WERI-Rb-1 (cell line): ENCODE measurements at places on chromosomes 3 and 15.
A peak's percentile ranks its signal among the peaks of the same experiment; 100 is the strongest.

DNA sequence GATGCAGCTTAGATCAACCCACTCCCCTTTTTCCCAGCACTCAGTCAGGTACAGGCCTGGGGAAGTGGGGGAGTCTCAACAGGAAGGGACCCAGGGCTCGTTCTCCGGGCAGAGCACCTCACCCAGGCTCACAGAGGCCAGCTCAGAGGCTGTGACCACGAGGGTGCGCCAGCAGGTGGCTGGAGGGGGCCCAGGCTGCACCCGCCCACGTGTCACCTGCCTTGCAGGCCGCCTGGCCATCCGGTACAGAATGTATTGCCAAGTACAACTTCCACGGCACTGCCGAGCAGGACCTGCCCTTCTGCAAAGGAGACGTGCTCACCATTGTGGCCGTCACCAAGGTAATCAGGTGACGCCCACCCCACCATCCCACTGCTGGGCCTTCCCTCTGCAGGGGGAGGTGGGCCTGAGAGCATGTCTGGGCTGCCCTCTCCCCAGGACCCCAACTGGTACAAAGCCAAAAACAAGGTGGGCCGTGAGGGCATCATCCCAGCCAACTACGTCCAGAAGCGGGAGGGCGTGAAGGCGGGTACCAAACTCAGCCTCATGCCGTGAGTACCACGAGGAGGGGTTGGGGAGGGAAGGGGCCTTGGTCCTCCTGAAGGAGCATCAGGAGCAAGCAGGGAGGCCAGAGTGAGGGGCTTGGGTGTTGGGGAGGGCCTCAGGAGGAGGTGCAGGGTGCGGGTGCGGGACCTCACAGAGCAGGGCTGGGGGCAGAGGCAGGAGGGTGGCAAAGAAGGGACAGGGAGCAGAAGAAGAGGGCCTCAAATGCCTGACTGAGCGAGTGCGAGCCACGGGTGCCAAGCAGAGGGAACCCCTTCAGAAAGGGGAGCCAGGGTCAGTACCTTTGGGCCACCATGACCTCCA, 14.0 kb upstream of the LMAN1L start:
- DNase-seq, result no peak

- no peak for DNase-seq
These were observed 391.8 kb downstream of the VPS13C start for GRCh38 chr15:61668444-61668843.

GRCh38 chr3:61887206-61887605, 325.8 kb downstream of the PTPRG start:
- DNase-seq, result no peak

- DNase-seq, result no peak
These were observed 20.1 kb downstream of the MAPKAPK3 start for GRCh38 chr3:50637011-50637410.

DNA sequence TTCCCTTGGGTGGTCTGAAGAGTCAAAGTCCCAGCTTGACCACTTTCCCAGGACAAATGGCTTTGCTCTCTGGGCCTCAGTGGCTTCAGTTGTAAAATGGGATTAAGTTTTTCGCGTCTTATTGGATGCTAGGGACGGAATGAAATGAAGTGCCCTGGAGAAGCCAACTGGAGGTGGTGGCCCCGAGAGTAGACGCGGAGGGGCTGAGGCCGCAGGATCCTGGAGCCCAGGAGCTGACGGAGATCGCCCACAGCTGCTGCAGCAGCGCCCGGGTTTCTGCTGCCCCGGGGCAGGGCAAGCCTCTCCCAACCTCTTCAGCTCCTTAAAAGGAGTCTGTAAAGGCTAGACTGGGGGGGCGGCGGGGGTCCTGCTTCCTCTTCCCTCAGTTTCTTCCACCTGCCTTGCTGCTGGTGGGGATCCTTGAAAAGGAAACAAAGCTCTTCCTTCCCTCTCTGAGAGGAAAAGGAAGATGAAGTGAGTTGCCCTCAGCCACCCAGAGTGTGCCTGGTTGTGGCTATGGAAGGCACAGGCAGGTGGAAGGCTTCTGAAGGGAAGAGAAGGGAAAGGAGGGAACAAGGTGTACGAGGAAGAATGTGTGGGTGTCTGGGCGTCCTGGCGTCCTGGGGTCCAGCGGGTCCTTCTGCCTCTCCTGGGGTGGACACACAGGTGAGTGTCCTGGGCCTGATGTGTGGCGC, 967 bp upstream of the BNC1 start:
- no peak for DNase-seq

DNA sequence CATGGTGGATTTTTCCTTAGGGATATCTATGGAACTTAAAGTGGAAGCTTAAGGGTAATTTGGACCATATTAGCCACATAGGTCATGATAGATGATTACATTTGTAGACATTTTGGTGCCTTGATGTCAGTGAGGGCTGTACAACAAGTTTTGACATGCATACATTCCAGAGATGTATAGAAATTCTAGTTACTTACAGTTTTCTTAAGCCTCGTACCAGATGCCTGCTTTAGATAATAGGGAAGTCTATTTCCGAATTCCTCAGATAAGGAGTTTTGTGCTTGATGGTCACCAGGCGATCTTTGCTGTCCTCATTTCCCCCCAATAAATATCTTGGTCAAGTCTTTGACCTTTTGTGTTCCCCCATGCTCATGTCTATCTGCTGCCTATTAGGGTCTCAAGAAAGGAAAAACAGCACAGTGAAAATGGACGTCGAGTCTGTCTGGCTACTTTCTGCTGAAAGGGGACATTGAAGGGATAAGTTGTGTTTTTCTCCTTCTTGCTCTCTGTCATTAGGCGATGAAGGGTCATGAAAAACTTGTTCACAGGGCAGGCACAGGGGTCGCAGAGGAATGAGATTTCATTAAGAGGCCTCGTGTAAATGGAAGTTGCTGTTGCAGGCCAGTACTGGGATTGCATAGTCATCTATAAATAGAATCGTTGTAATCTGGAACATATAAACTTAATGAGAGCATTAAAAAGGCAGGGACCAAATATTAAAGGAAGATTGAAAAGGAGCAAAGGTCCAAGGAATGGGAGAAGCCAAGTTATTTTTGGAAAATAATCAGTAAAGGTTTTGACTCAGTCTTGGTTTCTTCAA, 20.0 kb upstream of the SENP7 start:
- no peak for DNase-seq

GRCh38 chr3:185715091-185715490, 109.8 kb downstream of the IGF2BP2 start:
- no peak for DNase-seq

- no peak for DNase-seq
These were observed 226.6 kb upstream of the HES1 start for GRCh38 chr3:193909387-193909786.

DNA sequence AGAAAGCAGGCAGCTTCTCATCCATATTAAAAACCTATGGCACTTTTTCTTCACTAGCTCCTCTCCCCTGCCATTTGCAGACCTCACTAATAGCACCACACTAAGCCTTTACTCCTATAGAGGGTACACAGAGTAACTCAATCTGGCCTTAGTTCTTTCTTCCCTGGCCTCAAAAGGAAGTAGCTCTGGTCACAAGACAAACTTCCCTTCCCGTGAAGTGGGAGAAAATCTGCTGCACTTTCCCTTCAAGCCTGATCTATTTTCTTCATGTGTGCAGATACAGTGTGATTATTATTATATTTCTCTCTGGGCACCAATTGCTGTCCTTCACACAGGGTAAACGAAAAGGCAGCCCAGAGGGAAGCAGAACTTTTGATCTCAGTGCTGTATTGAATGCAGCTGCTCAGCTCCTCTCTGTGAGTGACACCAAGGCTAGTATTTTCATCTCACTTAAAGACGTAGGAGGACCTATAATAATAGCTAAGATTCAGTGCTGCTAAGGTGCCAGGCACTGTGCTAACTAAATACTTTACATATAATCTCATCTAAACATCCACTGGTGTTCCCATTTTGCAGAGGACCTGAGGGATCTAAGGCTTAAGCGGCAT, 61.9 kb upstream of the RASGRP1 start:
- DNase-seq, result no peak

DNA sequence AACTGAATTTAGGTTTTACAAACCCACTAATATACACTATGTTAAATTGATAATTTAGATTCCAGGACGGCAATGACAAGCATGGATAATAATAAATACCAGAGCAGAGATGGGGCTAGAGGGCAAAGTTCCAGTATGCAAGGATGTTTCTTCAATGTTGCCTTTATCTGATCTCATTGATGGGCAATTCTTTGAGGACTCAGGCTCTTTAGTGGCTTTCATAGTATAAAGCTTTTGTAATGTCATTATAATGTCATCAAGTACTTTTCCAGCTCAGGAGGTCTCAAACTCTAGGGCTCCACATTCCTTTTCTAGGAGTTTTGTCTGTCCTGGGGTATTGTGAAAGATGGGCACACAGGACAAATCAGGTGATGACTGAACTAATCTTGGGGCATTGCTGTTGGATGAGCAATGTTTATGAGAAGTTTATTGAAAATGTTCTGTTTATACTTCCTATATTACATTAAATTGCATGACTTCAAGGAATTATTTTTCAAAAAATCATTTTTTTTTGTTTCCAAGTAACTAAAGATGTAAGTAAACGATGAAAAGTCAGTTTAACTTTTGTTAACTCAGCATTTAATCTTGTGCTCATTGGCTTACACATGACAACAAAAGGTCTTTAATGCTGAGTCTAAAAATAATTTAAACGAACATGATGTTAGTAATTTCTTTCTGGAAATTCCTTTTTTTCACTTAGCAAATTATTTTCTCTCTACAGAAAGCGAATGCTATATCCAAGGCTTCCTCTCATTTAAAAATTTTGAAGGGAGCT, 116.4 kb downstream of the OXSM start:
- no peak for DNase-seq

GRCh38 chr3:113834983-113835382, 3.6 kb upstream of the GRAMD1C start:
- no peak for DNase-seq

DNA sequence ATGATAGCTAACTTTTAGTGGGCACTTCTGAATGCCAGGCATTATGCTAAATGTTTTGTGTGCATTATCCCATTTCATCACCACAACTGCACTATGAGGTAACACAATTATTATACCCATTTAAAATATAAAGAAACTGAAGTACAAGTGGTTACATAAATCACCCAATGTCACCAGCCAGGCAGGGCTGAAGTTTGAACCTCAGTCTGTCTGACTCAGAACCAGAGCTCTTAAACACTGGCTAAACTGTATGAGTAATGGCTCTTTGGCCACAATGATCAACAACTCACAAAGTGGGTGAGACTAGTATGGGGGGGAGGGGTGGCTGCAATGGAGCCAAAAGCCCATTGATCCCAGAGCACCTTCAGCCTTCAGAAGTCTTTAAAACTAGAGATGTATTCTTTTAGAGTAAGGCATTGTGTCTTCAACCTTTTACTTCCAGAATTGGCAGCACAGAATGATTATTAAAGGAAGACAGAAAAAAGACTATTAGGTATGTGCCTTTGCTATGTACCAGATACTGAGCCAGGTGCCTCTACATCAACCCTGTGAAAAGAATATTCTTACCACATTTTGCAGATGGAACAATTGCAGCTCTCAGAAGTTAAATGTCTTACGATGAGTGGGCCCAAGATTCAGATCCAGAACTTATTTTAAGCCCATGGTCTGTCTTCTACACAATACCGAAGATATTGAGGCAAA, 166.9 kb downstream of the UACA start:
- DNase-seq, result no peak

DNA sequence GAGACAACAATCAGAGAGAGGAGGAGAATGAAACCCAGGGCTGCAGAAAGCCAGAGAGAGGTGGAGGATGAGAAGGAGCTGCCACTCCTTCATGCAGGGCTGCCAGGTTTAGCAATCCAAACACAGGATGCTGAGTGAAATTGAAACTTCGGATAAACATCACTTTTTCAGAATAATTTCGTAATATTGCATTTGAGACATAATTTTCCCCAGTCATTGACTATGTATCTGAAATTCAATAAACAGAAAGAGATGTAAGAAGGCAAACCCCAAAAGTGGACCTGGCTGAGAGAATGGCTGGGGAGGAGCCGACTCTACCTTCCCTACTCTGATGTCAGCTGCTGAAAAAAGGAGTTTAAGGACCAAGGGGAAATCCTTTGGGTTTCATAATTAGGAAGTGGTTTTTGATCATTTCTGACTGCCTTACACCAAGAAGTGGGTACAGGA, 33.8 kb downstream of the SLC9A9 start:
- no peak for DNase-seq

DNA sequence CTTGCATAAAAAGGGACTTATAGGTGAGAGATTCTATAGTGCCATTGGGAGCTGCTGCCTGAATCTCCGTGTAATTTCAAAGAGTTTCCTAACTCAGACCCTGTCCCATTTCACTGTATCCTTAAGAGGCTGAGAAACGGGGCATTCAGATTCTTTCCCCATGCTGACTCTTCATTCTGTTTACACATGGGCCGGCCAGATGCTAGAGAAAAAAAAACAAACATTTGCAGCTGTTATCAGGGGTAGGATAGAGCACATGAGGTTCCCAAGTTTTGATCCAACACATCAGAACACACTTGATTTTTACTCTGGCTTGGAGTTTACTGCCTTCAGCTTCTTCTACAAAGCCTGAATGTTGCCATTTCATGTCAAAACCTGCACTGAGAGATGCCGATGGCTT, 215.9 kb upstream of the TPRG1 start:
- DNase-seq, result no peak

- DNase-seq, result no peak
These were observed 92.1 kb downstream of the DTWD1 start for GRCh38 chr15:49712846-49713450.

- DNase-seq, result peak; percentile 54
These were observed 30.6 kb downstream of the CTSH start for GRCh38 chr15:78914027-78914764.

- DNase-seq, result no peak
These were observed 187.6 kb upstream of the CNTN6 start for GRCh38 chr3:905217-905616.

GRCh38 chr15:39310633-39311032, 270.2 kb upstream of the THBS1 start:
- DNase-seq, result no peak

- no peak for DNase-seq
These were observed 6.9 kb downstream of the SEMA5B start for GRCh38 chr3:123020709-123021108.

DNA sequence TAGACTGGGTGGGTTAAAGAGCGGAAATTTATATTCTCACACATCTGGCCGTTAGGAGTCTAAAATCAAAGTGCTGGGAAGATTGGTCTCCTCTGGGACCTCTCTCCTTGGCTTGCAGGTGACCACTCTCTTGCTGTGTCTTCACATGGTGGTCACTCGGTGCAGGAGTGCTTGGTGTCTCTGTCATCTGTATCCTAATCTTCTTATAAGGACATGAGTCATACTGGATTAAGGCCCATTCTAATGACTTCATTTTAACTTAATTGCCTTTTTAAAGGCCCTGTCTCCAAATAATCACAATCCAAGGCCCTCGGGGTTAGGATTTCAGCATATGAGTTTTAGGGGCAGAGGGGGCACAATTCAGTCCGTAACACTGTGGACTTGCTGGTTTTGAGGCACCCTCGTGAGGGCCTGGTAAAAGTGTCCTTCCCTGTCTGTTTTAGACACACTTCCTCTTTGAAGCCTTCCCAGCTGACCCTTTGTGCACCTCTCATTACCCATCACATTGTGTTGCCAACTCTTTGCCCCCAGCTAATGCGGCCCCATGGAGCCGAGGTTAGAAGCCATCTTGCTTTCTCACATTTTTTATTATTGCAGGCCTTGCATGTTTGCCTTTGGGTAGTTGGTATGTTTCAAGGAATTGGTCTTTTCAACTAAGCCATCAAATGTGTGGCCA, 3.2 kb downstream of the XYLB start:
- DNase-seq, result peak; percentile 47
